NCI-H187 (cell line): ENCODE measurements at places on chromosomes 2 and 18.

GRCh38 chr2:233486778-233487552 is 79.6 kb downstream of the USP40 start:
- no peak for DNase-seq

- DNase-seq: no peak
Observed at GRCh38 chr2:122205641-122206040, 450.2 kb downstream of the TSN start.

GRCh38 chr18:40926679-40927078 is 1028.4 kb upstream of the PIK3C3 start:
- no peak for DNase-seq

DNA sequence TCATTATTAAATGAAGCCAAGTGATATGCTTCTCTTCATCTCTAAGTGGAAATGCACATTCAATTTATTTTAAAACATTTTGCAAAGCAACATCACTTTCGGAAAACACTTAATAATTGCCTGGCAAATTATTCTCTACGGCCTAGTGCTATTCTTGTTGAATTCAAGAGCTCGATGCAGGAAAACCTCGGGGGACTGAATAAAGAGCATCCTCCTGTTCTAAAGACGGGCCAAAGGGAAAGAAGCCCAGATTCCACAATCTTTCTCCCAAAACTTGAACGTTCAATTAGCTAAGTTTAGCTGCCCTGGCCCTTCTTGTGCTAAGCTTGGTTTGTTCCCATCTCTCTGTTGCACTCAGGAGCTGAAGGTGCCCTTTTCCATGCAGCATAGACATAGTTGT is 23.2 kb upstream of the SEH1L start:
- no peak for DNase-seq

GRCh38 chr2:17375262-17375661 is 143.0 kb downstream of the RAD51AP2 start:
- DNase-seq: no peak

GRCh38 chr2:225479386-225479785 is 79.9 kb downstream of the NYAP2 start:
- no peak for DNase-seq

DNA sequence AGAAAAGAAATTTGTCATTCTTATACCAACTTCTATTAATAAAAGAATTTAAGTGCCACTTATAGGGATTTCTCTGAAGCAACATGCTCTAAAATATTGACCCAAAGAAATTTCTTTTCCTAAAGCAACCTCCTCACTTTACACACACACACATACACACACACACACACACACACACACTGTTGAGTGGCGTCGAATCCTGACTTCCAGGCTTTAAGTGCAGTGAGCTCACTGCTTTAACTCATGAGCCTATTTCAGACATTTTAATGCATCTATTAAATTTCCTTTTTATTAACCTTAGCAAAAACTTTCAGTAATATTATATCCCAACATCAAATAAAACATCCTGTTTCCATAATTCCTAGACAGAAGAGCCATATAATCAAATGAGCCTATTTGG is 229.1 kb upstream of the ACVR2A start:
- DNase-seq: no peak

DNA sequence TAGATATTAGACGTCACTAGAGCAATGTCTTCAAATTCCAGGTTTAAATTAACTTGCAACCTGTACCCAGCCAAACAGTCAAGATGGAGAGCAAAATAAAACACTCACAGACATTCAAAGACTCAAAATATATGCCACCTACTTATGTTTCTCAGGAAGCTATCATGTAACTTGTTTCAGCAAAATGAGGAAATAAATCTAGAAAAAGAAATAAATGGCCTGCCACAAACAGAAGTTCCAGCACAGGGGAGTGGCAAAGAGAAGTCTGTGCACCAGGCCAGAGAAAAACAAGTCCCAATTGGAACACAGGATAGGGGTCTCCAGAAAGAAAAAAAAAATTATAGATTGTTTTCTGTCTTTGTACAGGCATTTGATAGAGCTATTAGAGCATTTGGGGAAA is 96.7 kb downstream of the LRP2 start:
- no peak for DNase-seq

DNA sequence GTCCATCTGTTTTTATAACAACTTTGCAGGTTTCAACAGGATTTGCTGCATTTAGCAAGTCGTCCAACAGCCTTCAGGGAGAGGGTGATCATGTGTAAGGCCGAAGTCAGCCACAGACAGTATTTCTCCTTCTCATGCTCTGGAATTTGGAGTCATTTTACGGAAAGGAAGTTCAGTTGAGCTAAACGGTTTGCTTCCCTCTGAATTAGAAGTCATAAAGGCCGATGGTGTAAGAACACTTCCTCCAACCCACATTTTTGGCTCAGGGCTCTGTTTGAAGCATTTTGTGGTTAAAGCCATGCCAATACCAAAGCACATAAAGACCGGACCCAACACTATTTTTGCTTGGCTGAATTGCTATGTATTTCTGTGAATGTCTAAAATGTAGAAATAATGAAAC is 129.5 kb downstream of the TMEM182 start:
- DNase-seq: no peak

GRCh38 chr2:240988146-240988545 is 10.3 kb upstream of the SNED1 start:
- DNase-seq: no peak

DNA sequence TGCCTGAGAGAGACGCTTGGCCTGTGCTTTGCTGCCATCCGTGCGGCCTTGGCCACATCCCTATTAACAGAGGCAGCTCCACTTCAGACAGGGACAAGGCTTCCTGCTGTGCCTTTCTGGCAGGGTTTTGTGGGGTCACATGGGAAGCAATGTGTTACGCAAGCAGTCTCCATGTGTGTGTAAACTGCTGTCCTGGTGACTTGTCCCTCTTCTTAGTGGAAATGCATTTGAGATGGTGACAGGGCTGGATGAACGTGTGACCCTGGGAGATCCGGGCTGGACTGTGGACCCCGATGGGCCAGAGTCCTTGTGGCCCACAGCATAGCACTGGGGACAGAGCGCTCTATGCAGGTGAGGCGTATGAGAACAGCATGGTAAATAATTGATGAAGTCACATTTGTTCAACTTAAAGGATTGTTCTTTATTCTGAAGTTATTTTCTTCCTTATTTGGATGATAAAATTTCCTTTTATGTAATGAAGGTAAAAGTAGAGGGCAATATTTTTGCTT is 23.2 kb downstream of the ASB1 start:
- no peak for DNase-seq

- peak; percentile 55 for DNase-seq
Observed at GRCh38 chr2:228352048-228352447, 170.6 kb upstream of the SPHKAP start.

GRCh38 chr2:85723707-85724360 is 29.7 kb downstream of the GNLY start:
- no peak for DNase-seq

DNA sequence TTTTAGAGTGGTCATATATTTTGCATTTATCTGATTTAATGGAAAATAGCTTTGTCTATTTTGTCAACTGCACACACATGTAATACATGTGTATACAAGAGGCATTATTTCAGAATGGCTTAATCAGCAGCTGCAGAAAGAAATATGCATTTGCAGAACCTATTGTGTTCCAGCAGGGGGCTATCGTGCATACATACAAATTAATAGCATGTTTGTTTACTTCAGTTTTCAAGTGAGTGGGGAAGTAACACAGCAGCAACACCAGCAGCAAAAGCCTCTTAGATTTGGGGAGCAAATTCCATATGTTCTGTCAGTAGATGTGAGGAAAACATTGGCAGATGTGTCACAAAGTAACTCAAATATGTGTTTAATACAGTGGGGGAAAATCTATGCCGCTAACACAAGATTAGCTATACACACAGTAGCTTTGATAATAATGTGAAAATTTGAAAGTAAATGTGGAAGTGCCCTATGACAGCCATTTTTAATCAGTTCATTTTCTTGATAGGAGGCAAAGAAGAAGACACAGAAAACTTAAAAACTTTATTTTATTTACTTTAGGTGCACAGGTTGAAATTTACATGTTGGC is 218.1 kb downstream of the WDR7 start:
- no peak for DNase-seq

DNA sequence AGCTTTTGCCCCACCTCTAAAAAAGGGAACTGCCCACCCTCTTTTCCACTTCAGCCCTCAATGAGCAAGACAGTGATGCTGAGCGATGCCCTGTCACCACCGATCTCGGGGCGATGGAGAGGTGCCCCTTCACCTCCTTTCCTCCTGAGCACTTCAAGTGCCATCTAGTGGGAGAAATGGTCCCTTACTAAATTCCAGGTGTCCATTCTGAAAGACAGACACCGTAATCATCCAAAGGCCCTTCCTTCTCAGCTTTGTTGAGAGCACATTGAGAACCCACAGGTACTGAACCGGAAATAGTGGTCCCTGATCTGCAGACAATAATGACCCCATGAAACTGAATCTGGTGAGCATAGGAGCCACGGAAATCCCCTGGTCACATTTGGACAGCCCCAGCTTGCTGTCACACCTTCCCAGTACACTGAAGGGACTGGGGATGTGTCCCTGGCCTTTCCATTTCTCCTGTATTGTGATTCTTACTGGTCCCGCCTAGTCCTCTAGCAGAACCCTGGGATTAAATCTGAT is 38.5 kb downstream of the KCTD18 start:
- DNase-seq: no peak

GRCh38 chr2:15275346-15275745 is 285.8 kb downstream of the NBAS start:
- no peak for DNase-seq

GRCh38 chr2:43025709-43026295 is 200.6 kb downstream of the ZFP36L2 start:
- no peak for DNase-seq

DNA sequence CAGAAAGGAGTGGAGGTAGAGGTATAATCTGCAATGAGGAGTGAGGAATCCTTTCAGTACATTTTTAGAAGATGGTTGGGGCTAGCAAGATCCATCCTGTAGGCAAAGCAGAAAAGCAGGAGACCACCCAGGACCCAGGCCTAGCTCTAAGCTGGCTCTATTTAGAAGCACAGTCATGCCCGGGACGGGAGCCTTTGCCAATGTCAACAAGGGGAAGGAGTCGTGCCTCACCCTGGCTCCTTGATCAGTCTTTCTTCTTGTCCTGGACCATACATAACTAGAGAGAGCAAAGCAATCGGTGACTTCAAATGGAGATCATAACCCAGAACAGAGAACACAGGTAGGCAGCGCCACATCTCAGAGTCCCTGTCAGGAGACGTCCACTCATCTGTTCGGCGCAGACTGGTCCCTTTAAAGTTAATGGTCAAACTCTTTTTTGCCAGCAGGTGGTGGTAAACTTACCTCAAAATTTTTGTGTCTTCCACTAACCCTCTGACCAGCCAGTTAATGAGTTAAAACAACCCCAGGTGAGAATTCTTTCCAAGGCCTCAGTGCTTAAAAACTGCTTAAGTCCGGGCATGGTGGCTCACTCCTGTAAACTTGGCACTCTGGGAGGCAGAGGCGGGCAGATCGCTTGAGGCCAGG is 8.0 kb downstream of the MC5R start:
- DNase-seq: no peak

DNA sequence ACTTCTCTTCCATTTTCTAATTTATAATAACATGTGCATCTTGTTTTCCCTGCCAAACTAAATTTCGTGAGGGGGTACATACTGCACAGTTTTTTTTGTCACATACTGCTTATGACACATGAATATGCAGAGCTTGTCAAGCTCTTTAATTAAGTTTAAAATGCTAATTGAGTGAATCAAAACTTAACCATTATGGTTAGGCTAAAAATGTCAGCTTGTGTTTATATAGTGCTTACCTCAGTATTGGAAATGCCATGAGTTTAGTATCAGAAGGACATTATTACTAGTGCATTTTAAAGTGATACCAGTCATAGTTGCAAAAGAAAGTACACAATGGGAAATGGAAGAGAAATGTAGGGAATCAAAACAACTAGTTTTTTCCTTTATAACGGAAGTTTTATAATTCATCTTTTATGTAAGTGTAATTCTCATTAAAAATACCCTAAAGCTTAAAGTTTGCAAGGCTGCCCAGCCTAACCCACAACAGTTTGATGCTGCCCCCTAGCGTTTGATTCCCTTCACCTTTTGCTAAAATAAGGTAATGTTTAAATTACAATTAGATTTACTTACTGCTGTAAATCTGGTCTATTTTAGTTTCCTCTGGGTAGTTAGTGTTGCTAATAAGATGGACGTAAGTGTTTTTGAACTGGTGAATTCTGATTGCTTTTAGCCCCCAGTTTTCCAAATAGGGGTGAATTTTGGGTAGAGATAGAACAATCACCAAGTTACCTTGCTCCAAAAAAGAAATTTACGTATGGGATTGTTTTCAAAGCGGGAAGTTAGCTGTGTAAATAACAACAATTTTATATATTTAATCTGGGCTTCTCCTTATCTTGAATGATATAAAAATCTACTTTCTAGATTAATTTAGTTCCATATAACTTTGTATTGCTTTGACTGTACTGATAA is 3.2 kb downstream of the SLC39A10 start:
- no peak for DNase-seq

DNA sequence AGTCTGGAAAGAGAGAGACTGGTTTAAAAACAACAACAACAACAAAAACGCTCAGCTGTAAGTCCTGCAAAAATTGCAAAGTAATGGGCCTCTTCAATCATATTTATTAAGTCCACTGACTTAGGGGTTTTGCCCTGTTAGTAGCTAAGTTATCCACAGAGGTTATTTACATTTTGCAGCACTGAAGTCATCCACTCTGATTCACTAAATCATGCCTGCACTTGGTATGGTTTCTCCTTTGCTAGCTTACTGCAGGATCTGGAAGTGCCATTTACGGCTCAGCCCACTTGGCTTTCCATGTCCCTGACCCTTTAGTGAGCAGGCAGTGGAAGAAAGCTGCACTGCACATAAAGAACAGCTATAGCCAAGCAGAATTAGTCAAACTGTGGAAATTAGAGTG is 484.4 kb downstream of the NRXN1 start:
- no peak for DNase-seq

DNA sequence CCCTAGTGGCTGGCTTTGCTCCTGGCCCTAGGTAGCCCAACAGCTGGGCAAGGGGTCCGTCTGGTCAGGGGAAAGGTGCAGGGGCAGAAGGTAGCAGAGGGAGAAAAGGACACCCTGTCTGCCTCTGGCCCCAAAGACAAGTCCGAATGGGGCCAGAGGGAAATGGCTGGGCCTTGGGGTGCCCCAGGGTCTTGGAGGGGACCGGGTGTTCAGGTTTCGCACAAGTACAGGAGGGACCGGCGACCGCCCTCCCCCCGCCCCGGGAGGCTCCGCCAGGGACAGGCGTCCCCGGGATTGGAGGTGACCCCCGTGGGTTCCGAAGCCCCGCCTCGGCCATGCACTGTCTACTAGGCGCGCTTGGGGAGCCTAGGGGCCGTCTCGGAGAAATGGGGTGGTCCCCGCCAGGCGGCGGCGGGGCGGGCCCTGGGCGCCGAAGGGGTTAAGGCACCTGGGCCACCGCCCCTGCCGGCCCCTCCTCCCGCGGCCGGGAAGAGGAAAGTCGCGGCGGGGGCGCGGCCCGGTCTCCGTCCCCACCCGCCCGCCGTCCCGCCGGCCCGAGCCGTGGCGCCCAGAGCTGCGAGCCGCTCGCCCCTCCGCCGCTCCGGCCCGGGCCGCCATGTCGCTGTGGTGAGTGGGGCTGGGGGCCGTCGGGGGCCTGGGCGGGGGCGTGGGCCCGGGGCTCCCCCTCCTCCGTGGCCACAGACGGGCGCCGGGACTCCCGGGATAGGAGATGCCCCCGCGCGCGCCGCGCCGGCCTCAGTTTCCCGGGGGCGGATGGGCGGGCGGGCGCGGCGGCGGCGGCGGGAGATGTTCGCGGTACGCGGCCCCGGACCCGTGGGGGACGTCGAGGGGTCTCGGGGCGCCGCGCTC is at the start of gene B3GNT7:
Gene B3GNT7 (plus strand): TSS at position 523 of the 870 bp plus-strand sequence. CDS start 94 bp downstream, at position 617.
- no peak for DNase-seq
